ENCODE measurements at places on chromosomes 11 and 22.

DNA sequence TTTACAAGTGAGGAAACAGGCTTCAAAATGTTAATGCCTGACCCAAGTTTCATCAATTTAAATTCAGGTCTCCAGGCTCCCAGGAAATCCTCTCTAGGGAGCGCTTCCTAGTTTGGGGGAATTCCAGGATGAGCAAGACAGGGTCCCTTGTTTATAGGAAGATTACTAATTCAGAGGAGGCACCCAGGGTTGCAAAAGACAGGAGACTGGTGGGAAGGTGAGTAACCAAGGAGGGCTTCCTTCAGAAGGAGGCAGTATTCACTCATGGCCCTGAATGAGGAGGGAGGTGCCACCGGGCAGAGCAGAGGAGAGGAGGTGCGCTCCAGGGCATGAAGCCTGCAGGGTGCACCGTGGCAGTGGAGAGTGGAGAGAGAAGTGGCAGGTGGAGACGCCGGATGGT is 1.6 kb downstream of the TMEM132A start:
- no peak for DNase-seq

DNA sequence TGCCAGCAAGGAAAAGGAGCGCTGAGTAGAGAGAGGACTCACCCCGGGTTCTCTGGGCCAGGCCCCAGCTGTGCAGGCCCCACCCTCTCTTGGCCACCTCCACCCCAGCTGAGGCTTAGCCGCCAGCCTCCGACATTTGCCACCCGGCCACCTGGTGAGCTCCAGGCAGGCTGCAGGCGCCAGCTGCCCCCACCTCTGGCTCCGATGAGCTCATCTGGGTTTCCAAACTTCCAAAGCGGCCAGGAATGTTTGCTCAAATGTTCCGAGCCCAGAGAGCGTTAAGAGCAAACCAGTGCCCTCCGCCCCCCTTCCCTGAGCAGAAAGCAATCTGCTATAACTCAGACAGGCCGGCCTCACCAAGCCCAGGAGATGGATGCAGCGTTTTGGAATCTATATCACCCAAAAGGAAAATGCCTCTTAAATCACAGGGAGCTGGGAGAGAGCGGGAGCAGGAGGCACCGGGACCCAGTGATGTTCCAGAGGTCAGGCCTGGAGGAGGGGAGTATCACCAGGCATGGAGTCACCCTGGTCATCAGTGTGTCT is 9.1 kb upstream of the MN1 start:
- no peak for DNase-seq

DNA sequence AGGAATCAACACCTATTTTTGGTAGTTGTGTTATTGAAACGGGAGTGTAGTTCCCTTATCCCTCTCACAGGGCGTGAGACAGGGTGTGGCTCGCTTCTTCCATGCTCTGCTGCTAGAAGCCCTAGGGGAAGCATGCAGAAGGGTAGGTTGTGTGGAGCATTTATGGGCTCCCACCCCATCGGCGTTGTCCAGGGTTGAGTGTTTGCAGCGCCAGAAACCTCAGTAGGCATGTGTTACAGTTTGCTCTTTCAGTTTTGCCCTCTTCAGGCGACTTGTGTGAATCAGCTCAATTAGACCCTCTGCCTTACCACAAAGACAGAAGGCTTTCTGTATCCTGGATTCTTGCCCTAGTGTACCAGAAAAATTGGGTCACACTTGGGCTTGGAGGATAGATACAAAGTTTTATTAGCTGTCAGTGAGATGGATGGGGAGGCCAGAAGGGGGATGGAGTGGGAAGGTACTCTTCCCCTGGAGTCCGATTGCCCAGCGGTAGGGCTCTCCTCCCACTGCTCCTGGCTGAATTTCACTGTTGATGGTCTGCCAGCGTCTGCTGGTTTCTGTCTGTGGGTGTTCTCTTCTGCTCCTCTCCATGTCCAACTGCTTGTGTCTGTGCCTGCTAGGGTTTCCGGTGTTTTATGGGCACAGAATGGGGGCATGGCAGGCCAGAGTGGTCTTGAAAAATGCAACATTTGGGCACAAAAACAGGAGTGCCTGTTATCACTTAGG is 358.3 kb upstream of the CTSC start:
- DNase-seq, result no peak

DNA sequence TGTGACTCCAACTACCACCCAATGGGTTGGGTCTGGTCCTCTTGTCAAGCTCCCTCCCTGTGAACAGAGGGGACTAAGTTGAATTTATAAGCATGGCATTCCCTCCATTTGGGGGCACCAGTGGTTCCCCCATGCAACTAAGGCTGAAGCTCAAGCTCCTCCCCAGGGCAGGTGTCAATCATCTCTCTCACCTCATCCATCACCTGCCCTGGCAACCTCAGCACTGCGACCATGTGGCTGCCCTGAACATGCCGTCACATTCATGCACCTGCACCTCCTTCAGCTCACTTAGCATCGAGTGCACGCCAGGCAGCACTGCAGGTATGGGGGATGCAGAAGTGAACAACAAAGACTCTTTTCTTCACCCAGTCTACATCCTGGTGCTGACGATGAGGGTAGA is 799.3 kb downstream of the TBC1D22A start:
- no peak for DNase-seq

GRCh38 chr11:126525216-126525615 is 169.7 kb downstream of the ST3GAL4 start:
- no peak for DNase-seq

- DNase-seq, result no peak
These were observed 55.2 kb upstream of the ZBED5 start for GRCh38 chr11:10913075-10913474.

- DNase-seq, result no peak
These were observed 75.7 kb downstream of the CYB5R2 start for GRCh38 chr11:7597620-7598019.
